Stimulated activated naive CD8-positive, alpha-beta T cell treated with anti-CD3 and anti-CD28 coated beads, Interleukin-15, Interleukin-2, amounts not matched to agents 100 U/mL and 50 U/mL, for 24 hours (primary cell): ENCODE measurements at places on chromosomes 3 and 15.
A peak's percentile ranks its signal among the peaks of the same experiment; 100 is the strongest.

DNA sequence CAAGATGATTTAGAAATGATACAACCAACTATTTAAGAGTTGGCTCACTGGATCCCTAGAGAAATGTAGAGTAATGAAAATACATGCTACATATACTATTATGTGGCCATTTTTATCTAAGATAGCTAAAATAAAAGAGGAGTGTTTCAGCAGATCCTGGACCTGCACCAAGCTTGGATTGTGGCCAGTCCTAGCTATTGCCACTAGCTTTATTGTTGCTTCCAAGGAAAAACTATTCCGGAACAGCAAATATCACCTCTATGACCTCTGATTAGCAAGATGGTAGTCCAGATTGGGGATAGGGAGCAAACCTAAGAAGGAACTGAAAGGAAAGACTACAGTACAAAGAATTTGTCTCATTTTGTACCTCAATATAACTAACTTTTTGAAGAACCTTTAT is 63.7 kb upstream of the NDN start:
- no peak for DNase-seq

DNA sequence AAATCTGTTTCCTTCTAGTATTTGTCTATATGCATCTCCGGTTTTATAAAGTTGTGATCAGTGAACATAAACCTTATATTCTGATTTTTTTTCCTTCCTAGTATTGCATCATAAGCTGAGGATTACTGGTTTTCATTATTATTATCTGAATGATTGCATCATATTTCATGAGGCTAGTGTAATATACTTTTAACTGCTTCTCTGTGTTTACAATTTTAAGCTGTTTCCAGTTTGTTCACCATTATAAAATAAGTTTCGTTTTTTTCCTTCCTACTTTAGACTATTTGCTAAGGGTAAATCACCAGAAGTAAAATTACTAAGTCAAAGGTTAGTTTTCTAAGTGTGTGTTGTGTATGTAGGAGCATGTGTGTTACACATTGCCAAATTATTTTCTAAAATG is 20.2 kb downstream of the SEMA6D start:
- no peak for DNase-seq

DNA sequence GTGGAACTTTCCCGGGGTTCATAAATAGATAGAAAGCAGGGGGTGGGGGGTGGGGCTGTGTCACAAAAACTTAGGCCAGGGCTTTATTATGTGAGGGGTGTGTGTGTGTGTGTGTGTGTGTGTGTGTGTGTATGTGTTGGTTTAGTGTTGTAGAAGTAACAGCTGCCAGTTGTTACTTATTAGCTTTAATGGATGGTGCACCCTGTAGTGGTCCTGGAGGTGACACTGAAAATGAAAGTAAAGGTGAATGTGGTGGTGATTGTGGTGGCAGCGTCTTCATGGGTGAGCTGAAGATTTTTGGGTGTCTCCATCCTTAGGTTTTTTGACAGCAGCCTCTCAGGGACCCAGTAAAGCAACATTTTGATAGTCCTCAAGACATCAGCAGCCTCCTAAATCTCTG is 449.9 kb downstream of the PDCD6IP start:
- DNase-seq = no peak

DNA sequence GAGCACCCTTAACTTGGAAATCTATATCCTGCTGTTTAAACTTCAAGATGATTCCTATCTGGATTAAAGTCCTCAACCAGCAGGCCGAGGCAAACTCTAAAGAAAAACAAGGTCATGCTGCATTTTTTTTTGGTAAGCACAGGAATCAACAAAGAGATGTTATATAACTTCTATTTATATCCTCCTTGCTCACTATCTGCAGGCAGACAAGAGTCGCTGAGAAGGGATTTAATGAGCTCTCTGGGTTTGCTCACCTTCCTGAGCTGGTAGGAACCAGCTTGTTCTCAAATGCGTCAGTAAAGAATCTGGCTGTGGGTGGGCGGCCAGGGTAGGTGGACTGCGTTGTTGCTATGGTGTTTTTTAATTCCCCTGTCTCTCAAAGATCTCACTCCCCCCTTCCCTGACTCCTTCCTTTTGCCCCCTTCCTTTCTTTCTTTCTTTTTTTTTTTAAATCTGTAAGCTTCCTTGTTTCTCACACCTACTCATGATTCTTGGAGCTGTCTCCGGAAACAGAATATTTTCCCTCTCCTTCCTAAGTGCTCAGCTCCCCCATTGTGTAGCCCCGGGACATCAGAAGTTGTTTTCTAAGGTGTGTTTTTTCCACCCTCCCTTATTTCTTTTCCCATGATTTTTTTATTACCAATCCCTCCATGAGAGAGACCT is 228.8 kb upstream of the BHLHE40 start:
- peak; percentile 16 for DNase-seq

GRCh38 chr3:20787005-20787404 is 601.0 kb upstream of the SGO1 start:
- DNase-seq = no peak

GRCh38 chr3:140651287-140651686 is 26.6 kb upstream of the TRIM42 start:
- DNase-seq = no peak

DNA sequence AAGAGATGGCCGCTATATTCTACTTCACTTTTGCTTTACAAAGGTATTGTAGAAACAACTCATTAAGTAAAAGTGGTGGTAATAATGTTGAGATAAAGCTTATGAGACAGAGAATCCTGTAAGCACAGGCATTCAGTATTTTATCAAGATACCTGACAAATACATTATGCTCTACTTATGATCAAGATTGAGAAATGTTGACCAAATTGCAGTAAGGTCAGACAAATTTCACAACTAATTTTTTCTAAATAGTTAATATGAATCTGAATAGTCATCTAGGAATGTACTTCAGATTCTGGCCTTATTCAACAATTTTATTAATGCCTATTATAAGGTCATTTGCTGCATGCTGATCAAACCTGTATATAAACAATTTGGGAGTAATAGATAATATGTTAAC is 95.1 kb upstream of the MBNL1 start:
- no peak for DNase-seq

DNA sequence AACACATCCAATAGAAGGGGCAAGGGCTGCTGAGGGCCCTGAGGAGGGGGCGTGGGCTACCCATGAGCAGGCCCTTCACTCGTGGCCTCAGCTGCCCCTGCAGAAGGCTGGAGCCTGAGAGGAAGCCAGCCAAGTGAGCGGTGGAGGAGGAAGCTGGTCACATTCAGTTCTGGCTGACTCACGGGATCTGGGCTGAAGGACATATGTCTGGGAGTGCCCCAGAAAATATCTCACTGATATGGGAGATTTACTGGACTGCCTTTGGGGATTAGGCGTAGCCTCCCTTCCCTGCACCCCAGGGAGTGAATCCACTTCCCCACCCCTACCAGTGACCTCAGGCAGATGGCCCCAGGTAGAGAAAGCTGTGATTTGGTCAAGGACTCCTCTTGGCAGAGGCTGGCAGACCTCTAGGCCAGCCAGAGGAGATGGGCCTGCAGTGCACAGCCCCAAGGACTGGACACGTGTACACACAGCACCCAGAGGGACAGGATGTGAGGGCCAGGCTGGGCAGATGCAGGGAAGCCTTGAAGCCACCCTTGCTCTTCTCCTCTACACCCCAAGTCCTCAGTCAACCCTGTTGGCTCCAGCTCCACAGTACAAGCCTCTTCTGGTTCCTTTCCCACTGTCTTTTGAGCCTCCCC is 14.2 kb upstream of the ANKDD1A start:
- DNase-seq = no peak

- DNase-seq = no peak
Observed at GRCh38 chr3:137764001-137764433, at the start of gene SOX14. SOX14 (plus strand) TSS chr3:137764315; CDS start chr3:137764785, 470 bp downstream.

GRCh38 chr3:147387885-147388699 is 18.3 kb downstream of the ZIC4 start:
- no peak for DNase-seq

DNA sequence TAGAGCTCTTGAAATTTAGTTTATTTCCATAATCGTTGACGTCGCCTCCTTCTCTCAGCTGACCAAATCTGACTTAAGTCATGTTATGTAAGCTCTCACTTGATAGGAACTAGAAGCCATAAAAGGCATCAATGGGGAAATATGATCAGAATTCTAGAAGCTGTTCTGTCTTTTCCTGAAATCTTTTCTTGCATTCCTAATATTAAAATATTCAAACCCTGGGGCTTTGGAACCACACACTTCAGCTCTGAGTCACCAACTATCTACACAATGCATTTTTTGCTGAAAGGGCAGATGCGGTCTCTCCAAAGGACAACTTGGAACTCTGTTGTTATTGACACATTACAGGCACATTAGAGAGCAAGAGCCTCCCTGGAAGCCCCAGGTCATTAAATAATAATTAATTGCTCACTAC is 91.3 kb downstream of the LARS2 start:
- DNase-seq = no peak

GRCh38 chr3:7270731-7271130 is 409.8 kb downstream of the GRM7 start:
- no peak for DNase-seq

GRCh38 chr3:5304789-5305683 is 117.5 kb downstream of the EDEM1 start:
- DNase-seq = peak; percentile 51

- DNase-seq = no peak
Observed at GRCh38 chr3:13111873-13112520, 38.8 kb upstream of the IQSEC1 start.

DNA sequence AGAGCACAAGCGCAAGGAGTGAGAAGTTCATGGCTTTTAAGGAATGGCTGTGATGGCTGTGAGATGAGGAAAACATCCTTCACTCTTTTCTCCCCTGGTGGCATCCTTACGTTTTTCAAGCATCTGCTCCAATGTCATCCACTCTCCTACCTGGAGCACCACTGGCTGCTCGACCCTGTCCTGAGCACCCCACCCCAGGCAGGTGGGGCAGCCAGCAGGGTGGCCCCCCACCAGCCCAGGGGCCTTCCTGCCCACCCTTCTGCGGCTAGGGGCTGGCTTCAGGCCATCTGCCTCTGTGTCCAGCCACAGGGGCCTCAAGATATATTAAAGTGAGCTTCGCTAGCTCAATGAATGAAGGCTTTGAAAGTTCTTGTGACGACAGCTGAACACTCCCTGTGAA is 56.1 kb downstream of the ATP10A start:
- DNase-seq = no peak

DNA sequence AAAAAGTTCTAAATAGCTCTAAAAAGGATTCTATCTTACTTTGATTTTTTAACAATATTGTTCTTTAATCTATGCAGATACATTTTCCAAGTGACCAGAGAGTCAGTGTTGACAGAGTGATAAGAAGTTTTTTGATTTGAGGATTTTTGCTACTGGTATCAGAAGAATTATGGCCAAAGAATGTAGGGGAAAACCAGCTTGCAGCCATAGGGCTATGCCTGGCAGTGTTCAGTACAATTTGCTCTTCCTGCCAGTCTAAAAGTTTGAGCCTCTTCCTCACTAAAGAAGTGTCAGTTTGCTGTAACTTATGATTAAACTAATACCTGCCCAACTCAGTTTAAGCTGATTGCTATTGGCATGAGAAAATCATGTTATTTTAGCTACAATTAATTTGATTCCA is 35.3 kb upstream of the FSIP1 start:
- no peak for DNase-seq

- DNase-seq = no peak
Observed at GRCh38 chr3:167941234-167941995, 154.3 kb downstream of the GOLIM4 start.

DNA sequence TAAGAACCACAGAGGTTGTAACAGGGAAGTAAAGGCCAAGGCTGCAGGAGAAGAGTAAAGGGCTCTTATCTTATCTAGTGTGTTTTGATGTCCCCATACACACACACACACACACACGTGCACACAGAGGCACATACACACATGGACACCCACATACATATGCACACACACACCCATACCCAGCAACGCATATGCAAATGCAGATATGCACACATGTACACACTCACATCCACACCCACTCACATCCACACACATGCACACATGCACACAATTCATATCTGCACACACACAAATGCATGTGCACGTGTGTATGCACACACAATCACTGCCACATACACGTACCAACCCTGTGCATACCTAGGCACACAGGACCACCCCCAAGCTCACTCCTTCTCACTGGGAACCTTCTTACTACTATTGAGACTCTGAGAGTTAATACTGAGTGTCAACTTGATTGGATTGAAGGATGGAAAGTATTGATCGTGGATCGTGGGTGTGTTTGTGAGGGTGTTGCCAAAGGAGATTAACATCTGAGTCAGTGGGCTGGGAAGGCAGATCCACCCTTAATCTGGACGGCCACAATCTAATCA is 99.0 kb upstream of the AKAP13 start:
- DNase-seq = no peak

- no peak for DNase-seq
Observed at GRCh38 chr3:42122261-42123011, 31.3 kb downstream of the TRAK1 start.

GRCh38 chr15:80636675-80637074 is 58.4 kb upstream of the ABHD17C start:
- DNase-seq = no peak

DNA sequence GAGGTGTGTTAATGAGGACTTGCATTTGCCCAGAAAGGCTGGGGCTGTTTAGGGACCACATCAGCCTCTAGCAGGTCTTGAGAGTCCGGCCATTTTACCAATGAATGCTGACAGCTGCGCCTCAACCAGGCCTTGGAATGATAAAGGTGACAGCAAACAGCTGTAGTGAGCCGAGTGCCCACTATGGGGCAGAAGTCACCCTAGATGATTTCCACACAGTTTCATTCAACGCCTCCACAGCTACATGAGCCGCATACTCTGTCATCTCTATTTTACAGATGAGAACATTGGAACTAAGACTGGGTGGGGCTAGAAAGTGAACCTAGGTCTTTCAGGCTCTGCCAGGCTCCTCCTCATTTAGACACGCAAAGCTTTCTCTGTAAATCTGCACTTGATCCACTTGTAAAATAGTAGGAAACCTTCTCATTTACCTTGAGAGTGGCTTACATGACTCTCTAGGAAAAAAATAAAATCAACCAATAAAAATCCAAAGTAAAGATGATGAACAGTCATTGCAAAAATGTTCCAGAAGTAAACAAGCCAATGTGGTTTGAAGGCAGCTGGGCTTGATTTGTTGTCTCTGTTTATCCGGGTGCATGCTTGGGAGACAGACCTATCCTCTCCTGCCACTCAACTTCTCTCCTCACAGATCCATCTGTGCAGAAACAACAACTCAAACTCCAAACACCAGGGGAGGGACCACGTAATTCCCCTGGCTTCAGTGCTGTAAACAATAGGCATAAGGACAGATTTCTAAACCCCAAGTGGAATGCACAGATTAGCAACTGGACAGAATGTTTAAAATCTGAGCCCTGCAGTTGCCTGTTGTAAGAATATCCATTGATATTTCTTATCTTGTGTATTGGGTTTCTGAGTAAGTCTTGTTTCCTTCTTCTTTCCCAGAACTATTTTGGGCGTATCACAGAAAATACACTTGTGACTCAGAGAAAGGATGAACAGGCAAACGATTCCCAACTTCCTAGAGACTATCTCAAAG is 31.5 kb upstream of the LDHAL6B start:
- peak; percentile 46 for DNase-seq
